GM23248 (cell line): ENCODE measurements at places on chromosomes 5 and 9. TPM values are rescaled to one million over a fixed set of nuclear protein-coding genes. Genes with fewer than 3 reads are reported as not detected.

TEX48 gene
- total RNA-seq, result not detected in 2 replicates

CATSPER3 gene
- total RNA-seq, result 0.11 TPM in 1 of 2 replicates, not detected in the other

- DNase-seq, result no peak
These were observed 8.2 kb upstream of the GLIPR2 start for GRCh38 chr9:36128349-36128748.

DNA sequence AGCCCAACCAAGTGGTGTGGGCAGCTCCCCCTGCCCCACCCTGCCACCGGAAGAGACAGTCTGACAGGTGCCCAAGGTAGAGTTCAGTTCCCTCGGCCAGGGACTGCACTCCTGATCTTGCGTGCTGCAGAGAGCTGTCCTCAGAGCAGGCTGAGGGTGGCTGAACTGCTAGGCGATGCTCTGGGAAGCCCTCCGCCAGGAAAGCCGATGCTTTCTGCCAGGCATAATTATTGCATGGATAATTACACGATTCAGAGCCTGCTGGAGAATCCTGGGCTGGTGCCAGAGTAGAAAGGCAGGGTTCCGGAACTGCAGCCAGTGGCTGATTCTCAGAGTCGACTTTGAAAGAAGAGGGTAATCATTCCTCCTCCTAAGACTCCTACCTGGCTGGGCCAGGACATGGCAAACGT is 19.3 kb downstream of the KCNIP1 start:
- DNase-seq, result peak; percentile 29

- no peak for DNase-seq
These were observed 365.2 kb upstream of the MPDZ start for GRCh38 chr9:13644675-13645074.
